ENCODE measurements at places on chromosomes 2 and 18. TPM values are rescaled to one million over a fixed set of nuclear protein-coding genes. Genes with fewer than 3 reads are reported as not detected.

ADD2 gene
- 26.9 TPM for total RNA-seq

DNA sequence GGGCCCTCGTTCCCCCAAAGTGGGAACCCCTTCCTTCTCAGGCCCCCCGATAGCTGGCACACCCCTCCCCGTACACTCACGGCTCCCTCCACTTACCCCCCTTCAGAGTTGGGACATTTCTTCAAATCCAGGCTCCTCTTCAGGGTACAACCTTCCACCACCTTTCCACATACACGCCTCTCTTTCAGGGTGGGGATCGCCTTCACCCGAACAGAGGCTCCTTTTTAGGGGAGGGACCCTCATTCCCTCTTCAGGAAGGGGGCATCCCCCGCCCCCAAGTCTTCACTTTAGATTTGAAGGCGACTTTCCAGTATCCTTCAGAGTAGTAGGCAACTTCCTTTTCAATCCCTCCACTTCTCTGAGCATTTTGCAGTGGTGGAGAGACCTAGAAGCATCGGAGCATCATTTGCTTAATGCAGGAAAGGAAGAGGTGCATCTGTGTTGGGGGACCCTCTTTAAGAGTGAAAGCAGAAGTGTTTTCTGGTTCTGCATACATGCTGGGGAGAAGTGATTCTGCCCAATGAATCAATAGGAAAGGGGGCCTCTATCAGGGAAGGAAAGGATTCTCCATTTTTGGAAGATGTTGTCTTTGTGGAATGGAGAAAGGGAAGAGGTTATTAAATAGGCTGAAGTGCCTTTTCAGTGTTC lies 845 bp downstream of the EML4 start:
- no peak overlapping the region for H3K27ac ChIP-seq
- H3K36me3 ChIP-seq = peaks cover 2% of the 10 kb centered on the region
- no peak for DNase-seq
- H3K4me3 ChIP-seq = no peak overlapping the region
- peaks cover 21% of the 10 kb centered on the region for H3K4me1 ChIP-seq

DNA sequence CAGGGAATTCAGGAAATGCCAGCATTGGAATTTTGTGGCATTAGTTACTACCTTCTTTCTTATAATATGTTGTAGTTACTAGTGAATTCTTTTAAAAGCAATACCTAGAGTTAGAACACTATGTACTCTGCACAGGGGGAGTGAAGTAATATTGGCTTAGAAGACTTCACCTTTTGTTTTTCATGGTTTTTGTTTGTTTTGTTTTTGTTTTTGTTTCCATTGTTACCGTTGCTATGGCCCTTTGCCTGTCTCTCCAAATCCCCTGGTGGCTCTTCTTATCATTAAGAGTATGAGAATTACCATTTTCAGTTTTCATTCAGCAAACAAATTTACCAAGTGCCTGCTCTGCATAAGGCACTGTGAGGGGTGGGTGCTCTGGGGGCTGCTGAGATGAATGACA lies 160.1 kb downstream of the HAUS1 start:
- DNase-seq = no peak
- no peak overlapping the region for H3K27ac ChIP-seq
- H3K27me3 ChIP-seq = no peaks in the 10 kb centered on the region
- no peak overlapping the region for H3K4me3 ChIP-seq

- H3K4me1 ChIP-seq = no peaks in the 10 kb centered on the region
- no peak overlapping the region for H3K4me3 ChIP-seq
- DNase-seq = no peak
- no peaks in the 10 kb centered on the region for H3K36me3 ChIP-seq
These were observed 979.4 kb downstream of the TSN start for GRCh38 chr2:122734766-122735424.

DNA sequence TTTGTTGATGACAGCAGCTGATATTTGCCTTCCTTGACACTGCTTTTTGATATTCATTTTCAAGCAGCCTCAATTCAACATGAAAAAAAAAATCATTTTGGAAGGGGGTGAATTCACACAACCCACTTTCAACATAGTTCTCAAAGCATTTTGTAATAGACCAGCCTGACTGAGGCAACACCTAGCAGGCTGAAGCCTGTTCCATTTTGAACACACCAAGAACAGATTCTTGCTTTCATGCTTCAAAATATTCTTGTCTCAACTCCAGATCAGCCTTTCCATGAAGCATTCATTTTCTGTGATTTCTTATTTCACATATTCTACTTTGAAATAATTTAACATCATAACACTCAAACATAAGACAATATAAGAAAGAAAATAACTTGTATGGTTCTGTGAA lies 812.6 kb upstream of the POU3F3 start:
- no peaks in the 10 kb centered on the region for H3K27me3 ChIP-seq
- H3K27ac ChIP-seq = no peak overlapping the region
- no peak for DNase-seq
- H3K36me3 ChIP-seq = no peaks in the 10 kb centered on the region
- H3K4me3 ChIP-seq = no peak overlapping the region

DNA sequence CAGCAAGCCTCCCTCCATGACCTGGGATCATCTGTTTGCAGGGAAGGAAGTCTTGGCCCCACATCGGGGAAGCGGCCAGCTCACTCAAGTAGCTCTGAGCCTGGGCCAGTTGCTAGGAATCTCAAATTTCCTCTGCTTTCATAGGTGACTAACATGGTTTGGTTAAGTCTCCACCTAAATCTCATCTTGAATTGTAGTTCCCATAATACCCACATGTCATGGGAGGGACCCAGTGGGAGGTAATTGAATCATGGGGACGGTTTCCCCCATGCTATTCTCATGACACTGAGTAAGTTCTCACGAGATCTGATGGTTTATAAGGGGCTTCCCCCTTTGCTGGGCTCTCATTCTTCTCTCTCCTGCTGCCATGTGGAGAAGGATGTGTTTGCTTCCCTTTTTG lies 75.2 kb downstream of the LBH start:
- peak overlapping the region; percentile 74 for H3K27ac ChIP-seq
- H3K27me3 ChIP-seq = no peaks in the 10 kb centered on the region
- H3K36me3 ChIP-seq = peaks cover 3% of the 10 kb centered on the region
- peaks cover 36% of the 10 kb centered on the region for H3K4me1 ChIP-seq
- peak; percentile 30 for DNase-seq
- no peak overlapping the region for H3K4me3 ChIP-seq

MSTN gene
- not detected for total RNA-seq

TFCP2L1 gene
- total RNA-seq = 0.02 TPM

DNA sequence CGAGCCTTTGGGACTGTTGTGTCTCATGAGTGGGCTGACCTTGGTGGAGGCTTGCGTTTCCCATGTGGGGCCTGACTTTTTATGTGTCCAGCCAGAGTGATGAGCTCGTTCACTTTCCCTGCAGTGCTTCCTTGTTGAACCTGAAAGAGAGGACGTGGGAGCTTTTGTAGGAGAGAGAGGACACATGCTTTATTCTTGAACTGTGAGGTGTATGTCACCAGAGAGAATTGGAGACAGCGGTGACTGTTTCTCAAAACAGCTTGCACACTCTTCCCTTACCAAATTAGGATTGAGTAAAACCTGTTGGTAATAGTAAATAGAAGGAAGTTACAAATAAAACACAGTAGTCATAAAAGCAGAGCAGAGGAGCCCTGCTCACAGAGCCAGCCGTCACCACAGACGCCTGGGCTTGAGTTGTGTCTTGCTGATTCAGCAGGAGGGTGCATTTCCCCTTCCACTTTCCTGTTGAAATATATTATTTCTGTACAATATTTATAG lies 60.7 kb downstream of the INPP4A start:
- H3K36me3 ChIP-seq = peaks cover 8% of the 10 kb centered on the region
- no peak overlapping the region for H3K4me3 ChIP-seq
- no peaks in the 10 kb centered on the region for H3K27me3 ChIP-seq
- H3K4me1 ChIP-seq = peaks cover 88% of the 10 kb centered on the region
- peak; percentile 61 for DNase-seq
- H3K27ac ChIP-seq = peak overlapping the region; percentile 56

DNA sequence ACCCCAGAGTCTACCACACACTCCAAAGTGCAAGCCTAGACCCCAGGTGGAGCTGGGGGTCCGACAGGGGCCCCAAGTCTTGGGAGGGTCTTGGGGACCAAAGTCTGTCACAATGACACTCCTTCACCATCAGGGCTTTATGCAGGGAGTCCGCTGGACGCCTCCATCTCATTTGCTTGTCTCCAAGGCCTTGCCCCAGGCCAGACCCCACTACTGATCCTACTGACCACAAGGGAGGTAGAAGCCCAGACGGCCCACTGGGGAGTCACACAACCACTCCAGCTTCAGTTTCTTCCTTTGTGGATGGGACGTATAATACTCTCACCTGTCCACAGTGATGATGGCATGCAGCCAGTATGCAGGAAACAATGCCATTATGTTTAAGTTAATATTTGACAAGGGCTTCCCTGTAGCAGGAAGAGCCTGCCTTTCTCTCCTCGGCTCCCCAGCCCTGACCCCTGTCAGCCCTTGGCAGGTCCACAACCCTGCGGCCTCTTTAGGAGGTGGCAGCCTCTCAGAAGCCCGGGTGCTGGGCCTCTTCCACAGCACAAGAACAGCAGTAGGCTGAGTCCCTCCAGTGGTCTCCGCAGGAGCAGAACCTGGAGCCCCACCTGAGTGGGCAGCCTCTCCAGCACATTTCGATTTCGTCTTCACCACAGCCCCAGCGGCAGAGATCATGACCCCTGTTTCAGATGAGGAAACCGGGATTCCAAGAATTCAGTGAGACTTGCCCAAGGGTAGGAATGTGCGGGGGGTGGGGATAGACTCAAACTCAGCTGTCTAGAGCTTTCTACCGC lies 6.5 kb downstream of the BIN1 start:
- H3K36me3 ChIP-seq = no peaks in the 10 kb centered on the region
- no peak overlapping the region for H3K4me3 ChIP-seq
- H3K27ac ChIP-seq = no peak overlapping the region

- H3K4me3 ChIP-seq = peak overlapping the region; percentile 53
- DNase-seq = peak; percentile 31
- H3K4me1 ChIP-seq = peaks cover 59% of the 10 kb centered on the region
- H3K27ac ChIP-seq = peak overlapping the region; percentile 92
These were observed 15.3 kb downstream of the WNT10A start for GRCh38 chr2:218895759-218896500.

MAP2 gene
- 0.39 TPM for total RNA-seq

GRCh38 chr2:130954873-130955272 lies 118.2 kb downstream of the ARHGEF4 start:
- H3K4me1 ChIP-seq = no peaks in the 10 kb centered on the region
- no peak overlapping the region for H3K4me3 ChIP-seq
- H3K27me3 ChIP-seq = peaks cover 15% of the 10 kb centered on the region
- no peaks in the 10 kb centered on the region for H3K36me3 ChIP-seq
- H3K27ac ChIP-seq = no peak overlapping the region

DNA sequence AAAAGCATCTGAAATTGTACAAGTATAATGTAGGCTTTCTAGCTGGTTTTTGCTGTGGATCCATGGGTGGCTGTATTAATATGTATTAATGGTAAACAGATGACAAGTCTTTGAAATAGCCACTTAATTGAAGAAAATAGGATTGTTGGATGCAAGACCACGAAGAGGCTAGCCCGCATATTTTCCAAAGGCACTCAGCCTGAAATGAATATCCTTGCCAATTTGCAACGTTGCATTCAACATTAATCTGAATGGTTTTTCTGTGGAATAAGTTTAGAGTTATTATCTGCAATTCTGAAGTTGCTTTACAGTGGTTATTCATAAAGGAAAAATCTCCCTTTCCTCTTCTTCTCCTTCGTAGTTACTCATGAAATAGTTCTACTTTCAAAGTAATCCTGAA lies 86.2 kb upstream of the SPATS2L start:
- H3K4me3 ChIP-seq = no peak overlapping the region
- H3K36me3 ChIP-seq = no peaks in the 10 kb centered on the region
- H3K27me3 ChIP-seq = peaks cover 7% of the 10 kb centered on the region
- no peak overlapping the region for H3K27ac ChIP-seq
